CD4-positive, alpha-beta T cell treated with Interleukin-21 for 1 hour (primary cell): ENCODE measurements at places on chromosomes 4 and X.

GRCh38 chrX:65034668-65035445, 58.6 kb upstream of the ZC4H2 start:
- peak; percentile 84 for DNase-seq

- no peak for DNase-seq
Measured at GRCh38 chrX:153304988-153305736, 16.4 kb downstream of the PNMA6F start.

DNA sequence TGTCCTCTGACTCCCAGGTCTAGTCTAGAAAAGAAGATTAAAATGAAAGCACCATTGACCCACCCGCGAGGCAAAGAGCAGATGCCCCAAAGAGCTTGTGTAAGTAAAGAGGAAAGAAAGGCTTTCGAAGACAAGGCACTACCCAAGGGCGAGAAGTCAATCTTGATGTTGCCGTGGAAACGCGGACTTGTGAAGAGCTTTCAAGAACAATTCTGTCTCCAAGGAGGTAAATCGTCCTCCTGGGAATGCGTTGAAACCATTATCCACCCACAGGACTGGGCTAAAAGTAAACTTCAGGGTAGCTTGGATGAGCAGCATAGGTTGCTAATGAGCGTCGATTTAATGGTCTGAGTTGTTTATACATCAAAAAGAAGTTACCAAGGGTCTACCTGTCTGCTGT, 189.3 kb downstream of the DHRSX start:
- no peak for DNase-seq

DNA sequence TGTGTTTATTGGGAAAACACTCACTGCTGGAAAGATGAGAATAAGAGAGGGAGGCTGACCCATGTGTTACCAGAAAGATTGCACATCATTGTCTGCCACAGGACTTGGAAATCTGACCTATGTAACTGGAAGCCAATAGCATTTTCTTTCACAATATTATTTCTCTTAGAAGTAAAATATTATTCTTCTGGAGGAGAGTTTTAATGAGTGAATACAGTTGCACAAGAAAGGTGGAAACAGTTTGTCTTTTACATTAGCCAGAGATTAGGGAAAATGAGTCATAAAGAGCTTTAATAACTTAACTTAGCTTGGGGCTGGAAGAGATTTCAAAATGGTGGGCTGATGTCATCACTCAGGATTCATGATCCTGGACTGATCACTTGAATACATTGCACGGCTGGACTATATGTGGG, 31.5 kb upstream of the LNX1 start:
- DNase-seq: no peak

DNA sequence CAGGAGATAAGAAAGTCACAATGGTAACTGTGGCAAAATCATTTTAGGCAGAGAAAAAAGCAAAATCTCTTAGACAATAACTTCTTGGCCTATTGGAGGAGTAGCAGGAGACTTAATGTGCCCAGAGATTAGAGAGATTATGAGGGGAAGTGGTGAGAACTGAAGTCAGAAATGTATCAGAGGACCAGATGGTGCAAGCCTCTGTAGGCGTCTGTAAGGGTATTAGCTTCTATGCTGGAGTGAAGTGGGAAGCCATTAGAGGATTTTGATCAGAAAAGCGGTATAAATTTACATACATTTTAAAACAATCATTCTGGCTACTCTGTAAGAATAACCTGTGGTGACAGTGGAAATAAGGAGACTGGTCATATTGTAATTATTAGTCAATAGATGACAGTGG, 236.7 kb downstream of the FAT4 start:
- no peak for DNase-seq

- no peak for DNase-seq
Measured at GRCh38 chr4:145788755-145789154, 108.8 kb downstream of the C4orf51 start.

- DNase-seq: no peak
Measured at GRCh38 chr4:68732653-68733466, 62.4 kb upstream of the UGT2B15 start.

- DNase-seq: no peak
Measured at GRCh38 chrX:72054779-72055489, 76.8 kb downstream of the RTL5 start.

DNA sequence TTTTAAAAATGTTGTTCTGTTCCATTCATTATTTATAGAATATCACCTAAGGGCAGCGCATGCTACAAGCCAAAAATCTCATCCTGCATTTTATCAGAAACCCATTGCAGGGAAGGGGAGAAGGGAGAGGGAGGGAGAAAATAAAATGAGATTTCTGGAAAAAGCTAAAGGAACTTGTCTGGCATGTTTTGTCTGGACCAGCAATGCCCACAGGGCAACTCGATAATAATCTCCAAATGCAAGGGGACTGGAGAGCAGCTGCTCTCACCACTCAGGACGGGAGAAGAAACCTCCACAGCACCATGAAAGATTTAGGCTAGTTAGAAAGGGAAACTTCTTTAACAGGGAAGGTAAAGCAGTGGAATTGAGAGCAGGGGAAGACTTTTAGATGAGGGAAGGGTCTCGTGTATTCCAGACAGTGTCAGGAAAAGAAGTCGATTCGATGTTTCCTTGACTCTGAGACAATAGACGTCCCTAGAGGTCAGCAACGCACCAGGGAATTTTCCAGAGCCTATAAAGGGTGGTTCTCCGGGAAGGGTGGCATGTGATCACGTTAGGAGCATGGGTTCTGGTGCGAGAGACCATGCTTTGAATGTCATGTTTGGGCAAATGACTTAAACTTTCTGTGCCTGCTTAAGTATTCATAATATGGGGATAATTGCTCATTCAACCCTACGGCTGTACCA, 132.2 kb upstream of the NDP start:
- DNase-seq: no peak

DNA sequence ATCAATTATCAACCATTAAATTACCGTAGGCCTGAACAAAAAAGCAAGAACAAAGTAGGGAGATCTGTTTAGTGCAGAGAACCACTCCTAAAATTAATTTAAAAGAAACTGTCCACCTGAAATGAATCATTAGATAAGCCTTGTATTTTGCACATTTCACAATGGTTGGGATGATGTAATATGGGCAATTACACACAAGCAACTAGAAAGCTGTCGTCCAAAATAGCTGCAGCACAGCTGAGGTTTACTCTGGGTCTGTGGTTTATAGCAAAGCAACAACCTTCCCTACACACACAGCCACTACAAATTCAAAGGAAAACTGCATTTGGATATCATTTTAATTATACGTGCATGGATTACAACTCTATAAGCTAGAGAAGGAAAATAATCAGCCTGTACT, 28.5 kb downstream of the PCDH19 start:
- no peak for DNase-seq

DNA sequence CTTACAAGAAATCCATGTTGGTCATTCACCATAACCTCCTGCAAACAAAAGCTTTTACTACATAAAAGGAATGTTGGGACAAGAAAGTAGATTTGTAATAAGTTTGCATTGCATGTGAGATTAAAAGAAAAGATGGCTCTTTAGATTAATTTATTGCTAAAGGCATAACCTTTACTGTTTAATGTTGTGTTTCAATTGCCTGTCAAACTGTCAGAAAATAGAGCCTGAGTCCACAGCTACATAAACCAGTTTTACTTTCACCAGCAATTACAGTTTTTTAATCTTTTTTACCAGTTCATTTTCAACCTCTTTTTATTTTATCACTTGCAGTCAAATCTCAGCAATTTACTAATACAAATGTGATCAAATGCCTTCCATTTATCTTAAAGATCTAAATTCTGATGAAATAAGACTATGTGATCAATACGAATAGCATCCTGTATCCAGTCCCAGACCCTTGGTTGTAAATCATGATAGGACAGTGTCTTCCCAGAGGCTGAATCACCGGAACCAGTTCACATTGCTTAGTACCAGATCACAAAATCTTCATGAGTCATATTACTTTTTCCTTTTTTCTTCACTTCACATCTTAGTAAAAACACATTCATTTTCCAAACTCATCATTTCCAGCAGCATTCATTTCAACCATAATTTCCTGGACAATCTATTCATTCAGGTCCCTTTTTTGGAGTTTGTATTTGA, 95.4 kb upstream of the FRG1 start:
- DNase-seq: no peak

DNA sequence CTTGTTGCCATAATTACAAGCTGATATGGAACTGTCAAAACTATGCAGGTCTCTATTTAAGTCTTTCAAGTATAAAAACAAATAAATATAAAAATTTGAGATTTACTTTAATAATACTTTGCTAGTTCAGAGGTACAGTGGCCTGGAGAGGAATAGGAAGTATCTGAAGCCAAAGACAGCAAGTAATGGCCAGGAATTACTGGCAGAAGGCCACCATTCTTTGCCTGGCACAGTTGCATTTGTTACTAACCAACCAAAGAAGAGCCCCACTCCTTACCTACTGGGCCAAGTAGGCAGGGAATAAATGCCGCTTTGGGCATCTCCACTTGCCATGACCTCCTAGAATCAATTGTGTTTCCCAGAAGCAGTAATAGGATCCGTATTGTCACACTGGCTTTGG, 13.8 kb upstream of the ADAMTS3 start:
- DNase-seq: no peak

DNA sequence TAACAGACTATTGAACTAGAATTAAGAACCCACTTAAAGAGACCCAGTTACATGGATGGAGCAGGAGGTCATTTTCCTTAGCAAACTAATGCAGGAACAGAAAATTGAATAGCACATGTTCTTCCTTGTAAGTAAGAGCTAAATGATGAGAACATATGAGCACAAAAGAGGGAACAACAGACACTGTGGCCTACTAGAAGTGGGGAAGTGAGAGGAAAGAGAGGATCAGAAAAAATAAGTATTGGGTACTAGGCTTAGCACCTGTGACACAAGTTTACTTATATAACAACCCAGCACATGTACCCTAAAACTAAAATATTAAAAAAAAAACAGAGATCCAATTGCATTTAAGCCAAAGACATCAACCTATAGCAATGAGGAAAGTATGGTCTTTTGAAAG, 26.2 kb downstream of the ARAP2 start:
- no peak for DNase-seq

DNA sequence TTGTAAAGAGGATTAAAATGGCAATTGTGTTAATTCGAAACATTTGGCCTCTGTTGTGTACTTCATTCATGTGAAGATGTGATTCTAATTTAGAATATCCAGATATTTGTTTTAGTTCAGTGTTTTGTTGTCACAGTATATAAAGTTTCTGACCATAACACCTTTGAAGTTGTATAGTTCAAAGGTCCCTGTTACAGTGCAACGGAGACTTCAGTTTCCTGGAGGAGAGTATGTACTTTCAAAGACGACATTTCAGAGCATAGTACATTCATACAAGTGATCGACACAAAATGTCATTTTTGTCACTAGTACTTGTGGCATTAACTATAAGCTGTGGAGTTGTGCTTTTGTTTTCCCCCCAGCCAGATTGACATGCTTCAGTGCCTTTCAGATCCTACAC, 372.8 kb upstream of the MAGEB2 start:
- DNase-seq: no peak

- DNase-seq: no peak
Measured at GRCh38 chr4:110474481-110474880, 1.5 kb upstream of the ENPEP start.

GRCh38 chrX:118941147-118941546, 33.3 kb upstream of the LONRF3 start:
- DNase-seq: no peak

GRCh38 chrX:42752730-42753129, 25.2 kb downstream of the PPP1R2C start:
- DNase-seq: no peak

DNA sequence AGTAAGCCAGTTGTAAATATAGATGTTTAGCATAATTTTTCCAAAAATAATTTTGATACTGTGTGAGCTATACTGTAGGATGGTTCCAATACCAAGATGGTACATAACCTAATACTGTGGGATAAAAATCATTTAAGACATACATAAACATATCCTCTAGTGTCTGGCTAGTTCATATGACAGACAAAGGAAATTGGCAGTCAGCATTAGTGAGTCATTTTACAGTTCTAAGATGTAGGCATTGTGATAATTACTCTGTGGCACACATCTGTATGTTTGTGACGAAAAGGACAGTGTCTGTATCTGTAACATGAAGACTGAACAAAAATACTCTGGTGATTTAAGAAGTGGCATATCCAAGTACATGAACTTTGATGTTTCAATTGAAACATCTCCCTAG, 49.6 kb downstream of the UGT2A2 start:
- no peak for DNase-seq

GRCh38 chr4:36316607-36317006, 35.2 kb downstream of the DTHD1 start:
- DNase-seq: no peak

GRCh38 chr4:127656047-127656680, 23.4 kb downstream of the INTU start:
- DNase-seq: no peak

- DNase-seq: no peak
Measured at GRCh38 chr4:110869114-110869513, 246.2 kb upstream of the PITX2 start.

DNA sequence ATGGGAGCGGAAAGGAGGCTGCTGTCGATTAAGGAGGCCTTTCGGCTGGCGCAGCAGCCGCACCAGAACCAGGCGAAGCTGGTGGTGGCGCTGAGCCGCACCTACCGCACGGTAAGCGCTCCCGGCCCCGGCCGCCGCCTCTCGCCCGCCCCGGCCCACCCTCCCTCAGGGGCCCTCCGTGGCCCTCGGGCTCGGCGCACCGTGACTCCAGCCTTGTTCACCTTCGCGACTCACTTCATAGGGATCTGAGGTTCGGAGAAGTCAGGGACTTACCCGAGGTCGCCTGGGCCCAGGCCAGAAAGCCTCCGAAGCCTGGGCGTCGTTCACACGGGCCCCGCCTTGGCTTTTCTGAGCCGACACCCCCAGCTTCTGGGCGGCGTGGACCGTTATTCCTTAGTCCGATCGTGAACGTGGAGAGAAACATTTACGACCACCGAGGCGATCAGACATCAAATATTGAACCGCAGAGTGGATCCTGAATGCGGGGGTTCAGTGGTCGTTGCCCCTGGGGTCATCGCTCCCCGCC, 362 bp downstream of the NCAPG start:
- no peak for DNase-seq
